ENCODE measurements at places on chromosomes 12 and 14.

- DNase-seq: no peak
These were observed 318.9 kb downstream of the SNAPC1 start for GRCh38 chr14:62081012-62081612.

DNA sequence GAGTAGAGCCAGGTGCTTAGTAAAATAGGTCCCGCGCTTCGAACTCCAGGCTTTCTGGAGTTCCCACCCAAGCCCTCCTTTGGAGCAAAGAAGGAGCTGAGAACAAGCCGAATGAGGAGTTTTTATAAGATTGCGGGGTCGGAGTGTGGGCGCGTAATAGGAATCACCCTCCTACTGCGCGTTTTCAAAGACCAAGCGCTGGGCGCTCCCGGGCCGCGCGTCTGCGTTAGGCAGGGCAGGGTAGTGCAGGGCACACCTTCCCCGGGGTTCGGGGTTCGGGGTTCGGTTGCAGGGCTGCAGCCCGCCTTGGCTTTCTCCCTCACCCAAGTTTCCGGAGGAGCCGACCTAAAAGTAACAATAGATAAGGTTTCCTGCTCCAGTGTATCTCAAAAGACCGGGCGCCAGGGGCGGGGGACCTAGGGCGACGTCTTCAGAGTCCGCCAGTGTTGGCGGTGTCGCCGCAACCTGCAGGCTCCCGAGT lies 3.6 kb downstream of the SSTR1 start:
- DNase-seq: no peak

GRCh38 chr14:65704850-65705249 lies 292.3 kb downstream of the FUT8 start:
- peak; percentile 6 for DNase-seq

- no peak for DNase-seq
These were observed 376 bp downstream of the INSM2 start for GRCh38 chr14:35534208-35534872.

GRCh38 chr14:52015411-52016030 lies 26.2 kb downstream of the RTRAF start:
- DNase-seq: peak; percentile 29

GRCh38 chr14:72559202-72559601 lies 334.7 kb downstream of the DPF3 start:
- DNase-seq: peak; percentile 32

DNA sequence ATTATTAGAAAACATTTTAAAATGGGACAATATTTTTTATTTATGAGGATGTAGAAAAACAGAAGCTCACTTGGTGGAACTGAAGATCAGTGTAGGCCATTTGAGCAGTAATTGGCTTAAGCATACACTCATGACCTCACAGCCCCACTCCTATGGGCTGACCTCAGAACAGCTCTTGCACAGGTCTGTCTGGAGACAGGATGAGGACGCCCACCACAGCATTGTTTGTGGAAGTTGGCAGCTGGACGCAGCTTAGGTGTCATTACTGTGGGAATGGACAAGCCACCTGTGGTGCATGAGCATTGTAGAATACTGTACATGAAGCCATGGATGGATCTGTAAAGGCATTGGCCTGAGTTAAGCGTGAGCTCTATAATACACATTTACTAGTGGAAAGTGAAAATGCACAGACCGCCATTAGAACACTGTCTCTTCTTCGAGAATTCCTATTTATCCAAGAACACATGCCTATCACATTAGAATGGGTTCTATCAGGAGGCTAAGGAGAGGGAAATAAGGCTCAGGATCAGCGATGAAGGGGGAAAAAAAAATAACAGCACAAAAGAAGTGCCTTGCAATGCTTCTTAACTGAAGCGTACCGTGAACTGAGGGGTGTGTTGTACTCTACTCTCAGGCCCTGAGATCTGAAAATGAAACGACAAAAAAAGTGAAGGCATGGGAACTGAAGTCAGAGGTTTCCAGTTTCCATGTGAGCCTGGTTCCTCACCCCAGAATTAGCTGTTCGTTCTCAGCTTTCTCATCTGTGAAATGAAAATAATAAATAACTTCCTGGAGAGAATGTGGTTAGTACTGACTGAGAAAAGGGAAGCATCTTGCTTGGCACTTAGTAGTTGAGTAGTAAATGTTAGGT lies 33.6 kb downstream of the KCNA1 start:
- no peak for DNase-seq

DNA sequence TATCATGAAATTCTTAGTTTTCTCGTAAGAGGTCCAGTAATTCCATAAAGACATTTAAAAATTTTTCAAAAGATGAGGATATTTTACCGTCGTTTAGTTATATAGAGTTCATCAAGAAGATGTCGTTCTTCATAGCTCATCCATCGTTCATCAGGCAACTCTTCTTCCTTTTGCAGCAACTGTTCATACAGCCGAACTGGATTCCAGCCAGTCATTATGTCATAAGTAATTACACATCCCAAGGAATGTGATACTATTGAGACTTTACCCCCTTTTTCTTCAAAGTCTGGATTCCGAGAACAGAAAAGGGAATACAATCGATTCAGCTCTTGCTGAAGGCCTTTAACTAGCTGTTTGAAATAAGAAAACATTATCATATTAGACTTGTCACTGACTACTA lies 90.3 kb downstream of the DDHD1 start:
- peak; percentile 58 for DNase-seq

DNA sequence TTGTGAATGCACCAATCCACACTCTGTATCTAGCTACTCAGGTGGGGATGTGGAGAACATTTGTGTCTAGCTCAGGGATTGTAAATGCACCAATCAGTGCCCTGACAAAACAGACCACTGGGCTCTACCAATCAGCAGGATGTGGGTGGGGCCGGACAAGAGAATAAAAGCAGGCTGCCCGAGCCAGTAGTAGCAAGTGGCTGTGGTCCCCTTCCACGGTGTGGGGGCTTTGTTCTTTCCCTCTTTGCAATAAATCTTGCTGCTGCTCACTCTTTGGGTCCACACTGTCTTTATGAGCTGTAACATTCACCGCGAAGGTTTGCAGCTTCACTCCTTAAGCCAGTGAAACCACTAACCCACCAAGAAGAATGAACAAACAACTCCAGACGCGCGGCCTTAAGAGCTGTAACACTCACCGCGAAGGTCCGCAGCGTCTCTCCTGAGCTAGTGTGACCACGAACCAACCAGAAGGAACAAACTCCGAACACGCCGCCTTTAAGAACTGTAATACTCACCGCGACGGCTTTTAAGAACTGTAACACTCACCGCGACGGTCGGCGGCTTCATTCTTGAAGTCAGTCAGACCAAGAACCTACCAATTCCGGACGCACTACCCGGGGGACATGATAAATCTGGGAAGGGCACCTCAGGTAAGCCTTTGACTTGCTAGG lies 4.6 kb upstream of the LDHB start:
- DNase-seq: no peak

DNA sequence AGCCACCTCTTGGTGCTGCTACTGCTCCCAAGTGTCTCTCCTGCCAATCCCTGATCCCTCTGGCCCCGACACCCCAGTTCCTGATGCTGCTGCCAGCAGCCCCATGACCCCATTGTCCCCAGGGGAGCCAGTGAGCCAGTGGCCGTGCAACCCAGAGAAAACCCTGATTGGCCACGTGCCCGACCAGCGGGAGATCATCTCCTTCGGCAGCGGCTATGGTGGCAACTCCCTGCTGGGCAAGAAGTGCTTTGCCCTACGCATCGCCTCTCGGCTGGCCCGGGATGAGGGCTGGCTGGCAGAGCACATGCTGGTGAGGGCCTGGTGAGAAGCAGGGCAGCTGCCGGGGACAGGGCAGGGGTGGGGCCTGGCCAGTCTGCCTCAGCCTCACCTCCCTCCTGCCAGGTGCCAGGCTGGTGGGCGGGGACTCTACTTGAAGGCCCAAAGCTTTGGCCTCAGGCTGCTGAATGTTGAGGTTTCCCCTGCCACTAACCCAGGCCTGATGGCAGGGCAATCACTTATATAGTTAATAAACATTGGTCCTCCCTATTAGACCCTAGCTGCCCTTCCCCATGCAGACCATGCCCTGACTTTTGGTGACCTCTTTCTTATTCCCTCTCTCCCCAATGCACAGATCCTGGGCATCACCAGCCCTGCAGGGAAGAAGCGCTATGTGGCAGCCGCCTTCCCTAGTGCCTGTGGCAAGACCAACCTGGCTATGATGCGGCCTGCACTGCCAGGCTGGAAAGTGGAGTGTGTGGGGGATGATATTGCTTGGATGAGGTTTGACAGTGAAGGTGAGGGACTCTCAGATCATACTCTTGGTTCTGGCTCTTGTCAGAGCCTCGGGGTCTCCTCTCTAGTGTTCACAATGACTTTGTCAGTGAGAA lies 5.1 kb downstream of the PCK2 start:
- no peak for DNase-seq
